ENCODE measurements at places on chromosomes 4 and X. TPM values are rescaled to one million over a fixed set of nuclear protein-coding genes. Genes with fewer than 3 reads are reported as not detected.

Gene USP17L28
- total RNA-seq, result not detected

Gene TRIM75
- total RNA-seq, result not detected

Gene ARL9
- 0.99 TPM for total RNA-seq

Gene SHOX
- total RNA-seq, result 7.3 TPM

Gene BST1
- total RNA-seq, result 4.9 TPM

Gene SRD5A3
- total RNA-seq, result 4.9 TPM

Gene CD40LG
- total RNA-seq, result not detected

Gene BEX4
- total RNA-seq, result 67.1 TPM

Gene DAPP1
- total RNA-seq, result 3.1 TPM
